ENCODE measurements at places on chromosomes 12 and 14.

DNA sequence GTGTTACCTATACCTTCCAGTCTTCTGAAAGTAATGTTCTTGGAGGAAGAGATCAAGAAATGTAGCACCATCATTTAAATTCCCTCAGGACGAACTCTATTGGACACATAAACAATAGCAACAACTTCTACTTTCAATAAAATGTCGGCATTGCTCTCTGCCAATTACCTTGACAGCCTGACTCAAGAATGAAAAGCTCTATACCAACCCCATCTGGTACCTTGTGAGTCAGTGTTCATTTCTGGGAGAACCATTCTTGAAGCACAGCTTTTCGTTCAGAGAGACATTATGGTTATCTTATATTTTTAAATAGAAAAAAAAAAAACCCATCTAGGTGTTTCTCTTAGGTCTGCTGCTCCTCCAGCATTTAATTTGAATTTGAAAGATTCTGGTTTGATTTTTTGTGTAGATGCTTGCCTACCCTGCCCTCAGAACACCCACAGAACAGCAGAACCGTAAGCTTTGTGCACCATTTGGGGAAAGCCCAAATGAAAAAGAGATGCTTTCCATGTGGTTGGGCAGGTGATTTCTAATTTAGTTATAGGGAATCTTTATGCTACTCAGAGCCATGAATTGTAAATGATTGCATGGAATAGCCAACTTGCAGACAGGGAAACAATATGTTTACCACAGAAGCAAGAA is 156.0 kb downstream of the SAMD4A start:
- no peak for DNase-seq

DNA sequence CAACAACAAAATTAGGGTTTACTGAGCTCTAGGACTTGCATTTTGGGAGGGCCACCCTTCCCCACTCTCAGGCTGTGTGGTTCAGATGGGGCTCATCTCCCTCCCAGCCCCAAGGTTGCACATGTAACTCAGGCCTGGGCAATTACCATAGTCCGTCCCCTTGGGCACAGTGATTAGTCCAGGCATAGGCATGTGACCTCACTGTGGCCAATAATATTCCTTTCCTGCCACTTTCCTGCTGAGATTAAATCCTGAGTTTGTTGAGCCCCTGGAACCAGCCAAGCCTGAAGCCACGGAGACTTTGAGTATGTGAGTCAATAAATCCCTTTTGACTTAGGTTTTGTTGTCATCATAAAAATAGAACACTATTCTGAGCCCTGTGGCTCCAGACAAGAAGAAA is 113.0 kb downstream of the AACS start:
- DNase-seq, result no peak

GRCh38 chr14:60355768-60356167 is 106.7 kb downstream of the PPM1A start:
- no peak for DNase-seq

- no peak for DNase-seq
These were observed 155.1 kb downstream of the BTG1 start for GRCh38 chr12:91990525-91990924.

- no peak for DNase-seq
These were observed 1.3 kb downstream of the RNASE6 start for GRCh38 chr14:20782280-20782890.

- peak; percentile 37 for DNase-seq
These were observed 45.9 kb downstream of the IFNG start for GRCh38 chr12:68113644-68114043.

- peak; percentile 22 for DNase-seq
These were observed 1.1 kb downstream of the GALNT16 start for GRCh38 chr14:69260861-69261564.
